ENCODE measurements at places on chromosomes 2 and 18. TPM values are rescaled to one million over a fixed set of nuclear protein-coding genes. Genes with fewer than 3 reads are reported as not detected.

Gene HS6ST1
- 35.8 TPM for total RNA-seq

GRCh38 chr18:12639990-12640880 is 17.7 kb downstream of the SPIRE1 start:
- H3K4me3 ChIP-seq, result peak overlapping the region; percentile 17
- DNase-seq, result peak; percentile 88
- no peaks in the 10 kb centered on the region for H3K36me3 ChIP-seq
- no peaks in the 10 kb centered on the region for H3K27me3 ChIP-seq

DNA sequence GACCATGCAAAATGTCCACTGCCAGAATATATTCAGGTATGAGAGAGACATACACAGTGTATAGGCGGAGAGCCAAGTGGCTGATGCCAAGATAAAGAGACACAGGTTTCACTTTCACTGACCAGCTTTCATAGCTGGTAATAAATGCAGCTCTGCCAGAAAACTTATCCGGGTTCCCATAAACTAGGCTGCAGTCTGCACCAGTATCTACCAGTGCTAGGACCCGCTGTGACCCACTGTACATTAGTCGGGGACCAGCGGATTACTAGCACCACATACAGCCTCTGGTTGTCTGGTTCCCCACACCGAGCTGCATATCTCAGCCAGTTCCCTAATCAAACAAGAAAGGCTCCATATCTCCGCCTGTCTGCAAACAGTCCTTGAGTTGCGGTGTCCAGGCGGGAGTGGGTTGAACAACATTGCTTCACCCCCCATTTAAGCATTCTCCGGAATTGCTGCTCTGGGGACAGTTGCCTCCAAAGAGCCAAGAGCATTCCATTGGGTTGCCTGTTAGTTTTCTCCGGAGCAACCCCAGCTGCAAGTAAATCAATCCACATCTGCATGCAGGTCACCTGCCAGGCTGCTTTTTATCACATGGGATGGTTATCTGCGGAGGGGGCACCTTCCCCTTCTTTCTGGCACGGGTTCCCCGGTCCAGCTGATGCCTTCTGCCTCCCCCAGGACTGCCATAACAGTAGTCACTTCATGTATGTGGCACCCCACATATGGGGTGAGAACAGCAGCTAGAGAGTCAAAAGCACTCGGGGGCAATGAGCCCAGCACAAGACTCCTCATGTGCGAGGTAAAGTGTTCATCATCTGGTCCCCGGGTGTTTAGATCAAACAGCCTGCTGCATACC is 18.0 kb upstream of the KLHL23 start:
- no peaks in the 10 kb centered on the region for H3K36me3 ChIP-seq
- DNase-seq, result peak; percentile 36
- H3K27me3 ChIP-seq, result no peaks in the 10 kb centered on the region
- H3K4me3 ChIP-seq, result peak overlapping the region; percentile 60
- H3K27ac ChIP-seq, result no peak overlapping the region
- peaks cover 12% of the 10 kb centered on the region for H3K4me1 ChIP-seq

GRCh38 chr2:41741951-41742595 is 305.7 kb upstream of the PKDCC start:
- no peak overlapping the region for H3K4me3 ChIP-seq
- no peak overlapping the region for H3K27ac ChIP-seq
- no peaks in the 10 kb centered on the region for H3K27me3 ChIP-seq
- no peak for DNase-seq
- no peaks in the 10 kb centered on the region for H3K36me3 ChIP-seq

GRCh38 chr2:239393388-239393940 is 7.4 kb downstream of the HDAC4 start:
- peaks cover 4% of the 10 kb centered on the region for H3K4me1 ChIP-seq
- H3K27ac ChIP-seq, result no peak overlapping the region
- no peaks in the 10 kb centered on the region for H3K27me3 ChIP-seq
- DNase-seq, result peak; percentile 18
- H3K36me3 ChIP-seq, result no peaks in the 10 kb centered on the region
